ENCODE measurements at places on chromosomes 4 and X.

- no peak for DNase-seq
These were observed 161.0 kb upstream of the FAM241A start for GRCh38 chr4:111984169-111984819.

- no peak for DNase-seq
These were observed 8.5 kb downstream of the OGT start for GRCh38 chrX:71541210-71542022.

GRCh38 chrX:40852586-40852985, 117.2 kb upstream of the MED14 start:
- no peak for DNase-seq

GRCh38 chrX:120125444-120125843, 9.7 kb upstream of the RHOXF1 start:
- no peak for DNase-seq

DNA sequence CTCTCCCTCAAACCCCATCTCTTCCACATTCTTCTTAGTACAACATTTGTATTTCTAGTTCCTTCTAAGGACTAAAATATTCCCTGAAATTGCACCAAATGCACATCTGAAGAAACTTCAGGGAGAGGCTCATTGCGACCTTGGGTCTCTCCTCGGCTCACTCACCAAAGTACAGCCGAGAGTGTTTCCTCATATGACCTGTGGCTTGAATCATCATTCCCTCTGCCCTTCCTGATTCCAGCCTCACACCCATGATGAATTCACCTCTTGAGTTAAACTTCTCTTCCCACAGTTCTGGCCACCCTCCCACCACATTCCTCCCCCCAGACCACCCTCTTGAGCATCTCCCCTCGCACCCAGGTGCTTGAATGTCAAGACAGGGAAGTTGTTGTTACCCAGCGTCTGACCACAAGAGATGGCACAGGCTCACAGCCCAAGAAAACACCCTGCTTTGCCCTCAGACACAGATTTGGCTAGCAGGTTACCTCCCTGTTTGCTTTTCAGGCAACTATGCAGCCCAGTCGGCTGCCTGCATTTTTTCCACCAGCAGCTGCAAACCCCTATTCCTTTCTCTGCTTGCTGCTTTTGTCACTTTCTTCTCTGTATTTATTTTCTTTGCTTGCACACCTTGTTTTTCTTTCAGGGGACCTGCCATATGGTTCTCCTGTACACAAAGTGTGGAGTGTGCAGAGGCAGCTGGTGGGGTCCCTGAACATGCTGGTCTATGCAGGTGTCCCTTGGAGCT, 214.8 kb downstream of the SPATA18 start:
- DNase-seq: no peak

Measured in midbrain (tissue), 1 donor.